Germinal center (tissue), 1 donor: ENCODE measurements at places on chromosomes 6 and 20.

DNA sequence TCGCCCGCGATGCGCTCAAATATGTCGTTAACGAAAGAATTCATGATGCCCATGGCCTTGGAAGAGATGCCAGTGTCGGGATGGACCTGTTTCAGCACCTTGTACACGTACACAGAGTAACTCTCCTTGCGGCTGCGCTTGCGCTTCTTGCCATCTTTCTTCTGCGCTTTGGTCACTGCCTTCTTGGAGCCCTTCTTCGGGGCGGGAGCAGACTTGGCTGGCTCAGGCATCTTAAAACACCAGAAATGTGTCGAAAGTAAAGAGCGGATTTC lies 36.4 kb downstream of the HFE start:
- DNase-seq: no peak

DNA sequence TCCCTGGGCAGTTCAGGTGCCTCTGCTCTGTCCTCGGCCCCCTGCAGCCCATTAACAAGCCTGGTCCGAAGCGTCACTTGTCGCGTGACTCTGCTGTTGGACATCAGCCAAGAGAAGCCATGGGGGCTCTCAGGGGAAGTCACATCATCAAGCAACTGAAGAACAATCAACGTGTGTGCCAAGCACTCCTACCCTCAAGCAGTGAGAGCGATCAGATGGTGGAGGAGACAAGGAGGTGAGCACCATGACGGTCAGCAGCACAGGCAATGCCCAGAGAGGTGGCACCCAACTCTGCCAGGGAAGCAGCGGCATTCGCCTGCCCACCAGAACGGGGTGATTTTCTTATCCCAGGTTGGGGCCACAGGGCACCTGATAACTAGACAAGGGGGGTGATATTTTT lies 132.7 kb downstream of the AGPAT4 start:
- no peak for DNase-seq

DNA sequence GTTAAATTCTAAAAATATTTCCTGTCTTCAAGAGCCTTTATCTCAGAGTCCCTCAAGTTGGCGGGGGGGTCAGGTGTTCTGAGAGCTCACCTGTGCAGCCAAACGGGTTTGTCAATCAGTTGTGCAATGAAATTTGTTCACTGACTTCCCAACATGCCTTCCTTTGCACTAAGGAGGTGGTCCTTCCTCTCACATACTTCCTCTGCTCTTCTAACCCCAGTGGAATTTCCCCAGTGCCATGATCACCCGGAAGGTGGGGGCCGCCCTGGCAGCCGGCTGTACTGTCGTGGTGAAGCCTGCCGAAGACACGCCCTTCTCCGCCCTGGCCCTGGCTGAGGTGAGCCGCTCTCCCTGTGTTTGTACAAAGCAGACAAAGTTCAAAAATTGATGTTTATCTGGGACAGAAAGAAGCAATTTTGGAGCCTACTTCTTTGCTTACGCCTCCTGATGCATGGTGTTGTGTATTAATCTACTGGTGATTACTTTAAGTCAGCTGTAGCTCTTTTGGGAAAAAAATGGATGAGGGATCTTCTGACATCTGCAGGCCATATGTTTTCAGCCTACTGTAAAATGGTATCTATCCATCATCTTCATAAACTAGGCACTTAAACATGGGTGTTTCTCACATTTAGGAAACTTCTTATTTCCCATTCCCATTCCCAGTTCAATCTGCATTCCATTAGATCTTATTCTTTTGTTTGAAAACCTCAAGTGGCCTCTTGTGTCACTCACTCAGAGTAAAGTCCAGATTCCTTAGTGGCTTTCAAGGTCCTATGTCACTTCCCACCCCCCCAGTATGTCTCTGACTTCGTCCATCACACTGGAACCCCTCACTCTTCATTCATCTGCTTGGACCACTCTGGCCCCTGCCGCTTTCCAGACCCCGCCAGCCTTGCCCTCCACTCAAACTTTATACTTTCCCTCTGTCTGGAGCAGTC lies 10.1 kb downstream of the ALDH5A1 start:
- no peak for DNase-seq

DNA sequence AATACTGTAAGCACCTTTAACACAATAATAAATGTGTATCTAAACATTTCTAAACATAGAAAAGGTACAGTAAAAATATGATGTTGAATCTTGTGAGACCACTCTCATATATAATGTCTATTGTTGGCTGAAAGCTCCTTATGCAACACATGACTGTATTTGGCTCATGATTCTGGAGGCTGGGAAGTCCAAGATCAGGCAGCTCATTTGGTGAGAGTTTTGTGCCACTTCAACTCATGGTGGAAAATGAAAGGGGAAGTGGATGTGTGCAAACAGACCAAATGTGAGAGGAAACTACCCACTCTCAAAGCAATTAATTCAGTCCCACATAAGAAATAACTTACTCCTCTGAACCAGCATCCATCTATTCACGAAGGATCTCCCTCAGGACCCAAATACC lies 257.7 kb upstream of the OPRM1 start:
- DNase-seq: no peak

- no peak for DNase-seq
Observed at GRCh38 chr6:106397431-106397830, 36.9 kb downstream of the CRYBG1 start.
